ENCODE measurements at places on chromosomes 1 and 21.

- DNase-seq: peak; percentile 13
Observed at GRCh38 chr1:109466452-109467300, at the start of gene SYPL2. TSS of gene SYPL2 (plus strand) at chr1:109466546. CDS start at chr1:109466844, 298 bp downstream.

GRCh38 chr1:168127503-168127902, 9.2 kb downstream of the GPR161 start:
- DNase-seq: no peak

- DNase-seq: no peak
Observed at GRCh38 chr1:41242342-41243078, 404 bp upstream of the SCMH1 start.

GRCh38 chr1:8409606-8410005, 91.7 kb downstream of the SLC45A1 start:
- DNase-seq: no peak

DNA sequence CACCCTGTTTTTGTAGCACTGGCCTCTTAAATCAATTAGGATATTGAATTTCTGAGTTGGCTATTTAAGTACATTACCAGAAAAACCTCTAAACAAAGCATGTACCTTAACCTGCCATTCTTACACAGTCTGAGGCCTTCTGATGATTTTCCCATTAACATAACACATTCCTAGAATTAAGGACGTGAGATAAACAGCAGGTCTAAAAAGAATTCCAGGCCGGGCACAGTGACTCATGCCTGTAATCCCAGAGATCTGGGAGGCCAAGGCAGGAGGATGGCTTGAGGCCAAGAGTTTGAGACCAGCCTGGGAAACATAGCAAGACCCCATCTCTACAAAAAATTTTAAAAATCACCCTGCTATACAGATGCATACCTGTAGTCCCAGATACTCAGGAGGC, 18.0 kb upstream of the LRRC8D start:
- no peak for DNase-seq

GRCh38 chr1:65538664-65539063, 118.2 kb downstream of the LEPR start:
- DNase-seq: no peak

DNA sequence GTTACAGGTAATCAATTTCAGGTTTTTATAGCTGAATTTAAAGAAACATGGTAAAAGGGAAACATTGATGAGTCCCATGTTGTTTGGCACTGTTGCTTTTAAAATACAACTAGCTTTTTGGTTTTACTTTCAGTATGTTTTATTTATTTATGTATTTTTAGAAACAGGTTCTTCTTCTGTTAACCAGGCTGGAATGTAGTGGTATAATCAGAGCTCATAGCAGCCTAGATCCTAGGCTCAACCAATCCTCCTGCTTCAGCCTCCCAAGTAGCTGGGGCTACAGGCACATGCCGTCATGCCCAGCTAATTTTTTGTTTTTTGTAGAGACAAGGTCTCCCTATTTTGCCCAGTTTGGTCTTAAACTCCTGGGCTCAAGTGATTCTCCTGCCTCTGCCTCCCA, 50.4 kb downstream of the CTTNBP2NL start:
- DNase-seq: no peak

- peak; percentile 51 for DNase-seq
Observed at GRCh38 chr1:198417039-198417438, 123.4 kb downstream of the ATP6V1G3 start.

GRCh38 chr1:185920602-185921001, 186.4 kb downstream of the HMCN1 start:
- DNase-seq: no peak

- DNase-seq: peak; percentile 99
Observed at GRCh38 chr1:207823880-207824566, 72.2 kb downstream of the CD46 start.

- DNase-seq: peak; percentile 40
Observed at GRCh38 chr1:37845786-37846185, 13.6 kb downstream of the MTF1 start.
